ENCODE measurements at places on chromosomes 12 and 14.

GRCh38 chr14:105477660-105478397, 3.2 kb downstream of the CRIP2 start:
- DNase-seq, result no peak

GRCh38 chr14:34496679-34497513, 34.9 kb upstream of the SPTSSA start:
- no peak for DNase-seq

DNA sequence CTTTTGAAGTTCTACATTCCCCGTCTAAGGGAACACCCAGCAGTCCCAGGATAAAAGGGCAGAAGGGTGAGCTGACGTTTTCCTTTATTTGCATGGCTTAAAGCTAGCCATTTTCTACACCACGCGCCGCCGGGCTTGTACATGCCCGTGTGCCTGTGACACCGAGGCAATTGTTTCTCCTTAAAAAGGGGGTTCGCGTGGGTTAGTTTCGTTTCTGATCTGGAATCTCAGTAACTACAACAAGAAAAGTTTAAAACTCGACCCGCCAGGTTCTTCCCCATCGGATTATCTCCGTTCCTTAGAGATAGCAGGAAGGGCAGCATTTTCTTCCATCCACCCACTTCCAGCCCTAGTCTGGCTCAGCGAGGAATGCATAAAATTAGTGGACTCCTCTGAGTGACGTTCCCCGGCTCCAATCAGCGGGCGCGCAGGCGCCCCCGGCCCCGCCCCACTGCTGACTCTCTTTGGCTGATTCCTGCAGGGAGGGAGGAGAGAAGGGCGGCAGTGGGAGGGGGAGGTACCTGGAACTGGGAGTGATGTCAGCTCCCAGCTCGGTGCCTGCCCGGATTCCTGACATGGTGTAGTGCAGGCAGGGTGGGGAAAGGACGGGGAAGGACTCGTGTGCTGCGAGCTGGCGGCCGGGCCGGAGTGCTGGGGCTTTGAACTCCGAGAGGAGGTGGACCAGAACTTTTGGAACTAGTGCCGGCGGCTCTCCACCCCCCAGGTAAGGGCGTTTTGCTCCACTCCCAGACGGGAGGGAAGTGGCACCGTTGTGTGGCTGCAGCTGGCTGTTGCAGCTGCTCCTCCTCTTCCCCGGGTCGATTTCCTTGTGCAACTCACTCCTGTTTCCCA, at the start of gene PPFIBP1:
Gene PPFIBP1 (plus strand): TSS at position 565 of the 852 bp plus-strand sequence. CDS start 109,191 bp downstream, outside the sequence.
- peak; percentile 99 for DNase-seq

DNA sequence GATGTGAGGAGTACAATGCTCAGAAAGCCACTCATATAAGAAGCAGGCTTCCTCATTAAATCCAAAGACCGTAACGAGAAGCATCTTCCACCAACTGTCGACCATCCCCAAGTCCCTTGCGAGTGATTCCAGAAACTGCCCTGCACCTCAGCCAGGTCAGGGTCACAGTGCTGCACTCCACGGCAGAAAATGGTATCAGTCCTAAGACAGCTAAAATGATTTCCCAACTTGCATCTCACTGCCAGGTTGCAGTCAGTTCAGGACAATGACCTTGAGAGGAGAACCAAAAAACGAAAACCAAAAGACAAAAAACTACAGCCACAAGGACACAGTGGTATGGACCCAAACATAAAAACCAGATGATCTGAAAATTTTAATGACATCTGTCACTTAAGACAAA, 20.6 kb downstream of the SBNO1 start:
- no peak for DNase-seq

- no peak for DNase-seq
Observed at GRCh38 chr12:100868487-100868886, 73.9 kb downstream of the ANO4 start.

DNA sequence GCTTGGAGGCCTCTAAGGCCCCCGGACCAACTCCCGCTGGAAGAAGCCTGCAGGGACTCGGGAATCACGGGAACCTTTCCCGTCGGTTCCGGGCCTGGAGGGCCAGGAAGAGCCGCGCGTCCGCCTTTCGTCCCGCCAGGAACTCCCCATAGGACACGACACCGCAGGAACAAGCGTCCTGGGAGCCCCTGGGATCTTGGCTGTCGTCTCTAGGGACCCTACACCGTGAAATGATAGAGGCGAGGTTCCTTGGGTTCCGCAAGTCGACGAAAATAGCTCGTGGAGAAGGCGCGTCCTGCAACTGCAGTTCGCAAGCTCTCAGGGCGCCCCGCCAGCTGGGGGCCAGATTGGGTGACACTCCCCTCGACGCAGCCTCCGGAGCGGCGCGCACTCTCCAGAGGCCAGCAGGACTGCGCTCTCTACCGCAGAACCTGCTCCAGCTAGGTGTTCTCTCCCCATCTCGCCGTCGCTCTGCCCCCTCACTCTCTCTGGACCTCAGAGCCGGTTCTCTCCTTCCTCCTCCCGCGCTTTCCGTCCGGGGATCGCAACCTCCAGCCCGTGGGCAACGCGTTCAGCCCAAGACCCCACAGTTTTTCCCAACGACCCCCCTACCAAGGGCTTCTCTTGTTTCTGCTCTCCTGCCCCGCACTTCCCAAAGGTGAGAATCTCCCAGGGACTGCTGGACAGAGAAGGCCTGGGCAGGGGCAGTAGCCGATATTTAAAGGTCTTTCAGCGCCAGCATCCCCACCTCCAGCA, 776 bp downstream of the BMP4 start:
- DNase-seq, result no peak
